ENCODE measurements at places on chromosomes 11 and 22.

DNA sequence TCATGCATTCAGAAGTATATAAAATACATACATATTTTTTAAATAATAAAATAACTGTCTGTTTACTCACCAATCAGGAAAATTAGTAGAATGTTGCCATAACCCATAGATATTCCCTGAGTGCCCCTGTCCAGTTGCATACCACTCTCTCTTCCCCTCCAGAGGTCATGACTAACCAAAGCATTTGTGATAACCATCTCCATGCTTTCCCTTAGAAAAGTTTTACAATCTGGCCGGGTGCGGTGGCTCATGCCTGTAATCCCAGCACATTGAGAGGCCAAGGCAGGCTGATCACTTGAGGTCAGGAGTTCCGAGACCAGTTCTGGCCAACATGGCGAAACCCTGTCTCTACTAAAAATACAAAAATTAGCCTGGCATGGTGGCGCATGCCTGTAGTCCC lies 33.2 kb upstream of the LDHA start:
- no peak for DNase-seq

DNA sequence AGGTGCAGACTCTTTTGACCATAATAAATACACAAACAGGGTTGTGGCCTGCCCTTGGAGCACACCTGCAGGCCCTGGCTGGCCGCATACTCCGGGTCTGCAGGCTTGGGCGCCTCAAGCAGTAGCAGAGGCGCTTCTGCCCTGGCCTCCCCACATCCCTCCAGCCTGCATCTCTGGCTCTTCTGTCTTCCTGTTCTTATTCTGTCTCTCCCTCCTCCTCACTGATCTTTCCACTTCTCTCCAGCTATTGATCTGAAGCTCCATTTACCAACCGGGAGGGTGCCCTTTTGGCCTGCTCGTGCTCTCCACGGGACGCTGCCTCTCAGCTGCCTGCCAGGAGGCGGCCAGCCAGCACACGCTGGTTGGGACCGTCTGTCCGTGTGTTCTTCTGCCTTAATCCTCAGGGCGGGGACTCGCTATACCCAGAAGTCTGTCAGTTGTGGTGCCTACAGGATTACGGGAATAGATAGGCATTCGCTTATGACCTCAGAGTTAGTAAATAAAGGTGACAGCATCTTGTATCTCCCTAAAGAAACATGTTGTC lies 5.2 kb downstream of the UPB1 start:
- no peak for DNase-seq

- no peak for DNase-seq
These were observed 59.4 kb downstream of the FBLN1 start for GRCh38 chr22:45562102-45562501.

DNA sequence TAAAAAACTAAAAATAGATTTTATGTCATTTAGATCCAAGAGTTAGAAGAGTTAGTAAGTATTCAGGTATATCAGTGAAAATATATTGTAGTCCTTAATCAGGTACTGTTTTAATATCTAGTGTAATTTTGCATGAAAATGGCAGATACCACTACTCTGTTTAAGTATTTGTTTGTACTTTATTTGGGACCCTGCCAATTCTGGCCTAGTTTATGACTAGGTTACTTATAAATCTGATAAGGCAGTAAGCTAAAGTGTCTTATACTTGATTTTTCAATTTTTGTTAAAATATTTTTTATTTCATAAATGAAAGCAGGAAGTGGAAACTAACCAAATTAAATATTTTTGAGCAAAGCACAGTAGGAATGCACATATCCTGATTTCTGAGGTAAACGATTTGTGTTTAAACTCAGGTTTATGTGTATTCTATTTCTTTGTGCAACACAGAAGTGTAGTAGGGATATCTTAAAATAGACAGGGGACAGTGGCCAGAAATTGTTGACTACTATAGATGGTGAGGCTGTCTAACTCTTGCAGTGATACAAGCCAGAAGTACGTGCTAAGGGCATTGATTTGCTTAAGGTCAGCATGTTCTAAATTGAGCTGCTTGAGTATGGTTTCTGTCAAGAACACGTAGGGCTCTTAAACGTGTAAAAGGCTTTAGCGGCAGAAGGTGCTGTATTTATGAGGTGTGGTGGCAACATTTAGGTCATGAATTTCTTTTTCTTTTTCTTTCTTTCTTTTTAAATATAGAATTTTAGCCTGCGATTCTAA lies 34.0 kb downstream of the HIPK3 start:
- peak; percentile 20 for DNase-seq

DNA sequence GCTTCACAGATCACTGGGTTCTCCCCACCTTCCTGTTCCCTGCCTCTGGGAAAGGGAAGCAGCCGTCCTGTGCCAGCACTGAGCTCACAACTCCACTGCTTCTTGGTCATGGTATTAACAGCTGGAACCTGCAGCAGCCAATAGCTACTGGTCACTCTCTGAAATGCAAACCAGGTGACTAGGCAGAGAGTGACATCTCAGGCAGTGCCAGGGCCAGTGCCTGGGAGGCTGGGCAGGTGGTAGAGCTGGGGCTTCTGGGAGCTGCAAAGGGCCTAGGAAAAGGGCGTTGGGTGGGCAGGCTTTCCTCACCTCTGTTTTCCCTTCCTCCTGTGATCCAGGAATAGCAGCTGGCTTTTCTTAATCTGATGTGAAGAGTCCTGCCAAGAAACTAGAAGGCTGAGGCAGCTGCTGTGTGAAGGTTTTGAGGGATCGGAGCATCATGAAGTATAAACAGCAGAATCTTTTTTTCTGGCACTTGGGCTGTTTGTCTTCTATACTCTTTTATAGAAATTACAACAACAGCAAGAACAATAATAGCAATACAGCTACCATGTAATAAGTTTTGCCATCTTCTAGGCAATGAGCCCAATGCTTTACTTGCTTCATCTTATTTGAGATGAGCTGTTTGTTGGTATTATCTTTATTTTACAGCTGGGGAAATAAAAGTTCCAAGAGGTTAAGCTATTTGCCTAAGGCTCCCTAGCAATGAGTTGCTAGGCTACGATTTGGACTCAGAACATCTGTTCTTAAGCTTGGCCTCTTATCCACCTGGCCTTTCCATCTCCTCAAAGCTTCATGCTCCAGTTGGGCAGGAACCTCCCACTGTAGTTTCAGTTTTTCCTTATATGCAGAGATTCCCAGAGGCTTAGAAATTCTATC lies 22.0 kb upstream of the CD44 start:
- no peak for DNase-seq

GRCh38 chr11:68037411-68038225 lies 1.2 kb upstream of the TCIRG1 start:
- no peak for DNase-seq

DNA sequence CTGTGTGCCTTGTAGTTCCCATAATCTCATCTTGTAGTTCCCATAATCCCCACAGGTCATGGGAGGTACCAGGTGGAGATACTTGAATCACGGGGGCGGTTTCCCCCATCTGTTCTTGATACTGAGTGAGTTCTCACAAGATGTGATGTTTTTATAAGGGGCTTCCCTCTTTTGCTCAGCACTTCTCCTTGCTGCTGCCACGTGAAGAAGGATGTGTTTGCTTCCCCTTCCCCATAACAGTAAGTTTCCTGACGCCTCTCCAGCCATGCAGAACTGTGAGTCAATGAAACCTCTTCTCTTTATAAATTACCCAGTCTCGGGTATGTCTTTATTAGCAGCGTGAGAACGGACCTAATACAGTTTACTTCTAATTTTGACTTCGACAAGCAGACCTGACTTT lies 14.0 kb upstream of the SMIM38 start:
- DNase-seq: no peak

DNA sequence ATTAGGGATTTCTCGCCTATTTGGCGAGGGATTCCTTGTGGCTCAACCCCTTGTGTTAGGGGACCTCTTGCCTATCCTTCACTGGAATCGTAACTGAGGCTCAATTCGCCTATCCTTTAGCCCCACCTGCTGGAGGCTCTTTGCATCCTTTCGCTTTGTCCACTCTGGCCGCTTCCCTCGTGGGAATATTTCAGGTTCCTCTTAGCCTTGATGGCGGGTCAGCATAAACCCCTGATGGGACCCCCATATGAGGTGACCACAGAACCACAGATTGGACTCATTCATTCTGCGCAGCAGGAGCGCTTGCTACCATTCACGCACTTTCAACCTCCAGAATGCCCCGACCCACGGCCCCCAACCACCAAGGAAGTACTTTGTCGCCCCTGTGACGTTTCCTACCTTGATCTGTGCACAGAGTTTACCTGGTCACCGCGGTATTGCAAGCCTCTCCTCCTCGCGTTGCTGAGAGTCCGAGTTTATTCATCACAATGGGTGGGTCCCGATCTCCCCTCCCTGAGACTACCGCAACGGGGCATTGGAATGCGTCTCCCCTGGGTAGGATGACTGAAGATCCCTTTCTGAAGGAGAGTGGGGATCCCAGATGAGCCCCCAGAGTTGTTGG lies at the start of gene OR52N2:
OR52N2 (plus strand) TSS at position 425 of the 622 bp plus-strand sequence. CDS start 11,412 bp downstream, outside the sequence.
- DNase-seq: peak; percentile 16

DNA sequence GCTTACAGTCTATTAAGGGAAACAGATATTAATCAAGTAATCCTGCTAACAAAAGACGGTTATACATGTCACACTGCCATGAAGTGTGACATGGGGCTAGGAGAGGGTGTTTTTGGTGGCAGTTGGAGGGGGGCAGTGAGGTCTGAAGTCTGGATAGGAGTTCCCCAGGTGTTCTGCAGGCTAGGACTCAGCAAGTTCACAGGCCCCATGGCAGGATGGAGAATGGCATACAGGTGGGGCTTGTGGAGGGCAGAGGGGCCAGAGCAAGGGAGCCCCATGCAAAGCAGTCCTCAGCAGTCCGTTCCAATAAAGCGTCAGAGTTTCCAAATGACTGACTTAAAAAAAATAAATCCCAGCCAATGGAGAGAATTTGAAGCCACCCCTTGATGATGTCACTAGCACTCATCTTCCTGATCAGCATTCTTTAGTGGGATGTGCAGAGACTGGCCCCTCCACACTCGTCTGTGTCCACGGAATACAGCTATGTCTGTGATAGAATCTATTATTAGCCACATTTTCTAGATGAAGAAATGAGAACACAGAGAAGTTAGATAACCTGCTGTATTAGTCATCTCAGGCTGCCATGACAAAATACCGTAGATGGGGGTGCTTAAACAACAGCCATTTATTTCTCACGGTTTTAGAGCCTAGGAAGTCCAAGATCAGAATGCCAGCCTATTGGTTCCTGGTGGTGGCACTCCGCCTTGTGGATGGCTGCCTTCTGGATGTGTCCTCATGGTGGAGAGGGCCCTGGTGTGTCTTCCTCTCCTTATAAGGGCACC lies 32.6 kb downstream of the PRDM11 start:
- DNase-seq: no peak

DNA sequence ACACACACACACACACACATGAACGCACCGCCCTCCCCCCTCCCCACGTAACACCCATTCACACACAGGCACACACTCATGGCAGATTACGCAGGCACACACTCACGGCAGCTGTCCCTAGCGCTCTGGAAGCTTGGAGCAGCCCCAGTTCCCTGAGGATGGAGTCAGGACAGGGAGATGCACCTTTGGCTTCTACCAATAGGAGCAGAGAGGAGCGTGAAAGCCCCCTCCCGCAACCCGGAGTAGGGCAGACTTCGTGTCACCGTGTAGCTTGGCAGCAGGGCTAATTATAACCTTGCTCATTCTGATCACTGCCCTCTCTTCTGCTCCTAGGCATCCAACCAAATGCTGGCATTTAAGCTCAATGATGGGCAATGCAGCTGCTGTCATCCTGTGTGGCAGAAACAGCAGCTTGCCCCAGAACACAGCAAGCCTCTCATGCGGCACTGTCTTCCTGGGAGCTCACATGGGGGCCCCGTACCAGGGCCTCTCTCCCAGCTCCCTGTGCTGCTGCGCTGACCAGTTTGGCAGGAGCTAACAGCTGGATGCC lies 31.9 kb downstream of the ANKK1 start:
- no peak for DNase-seq

DNA sequence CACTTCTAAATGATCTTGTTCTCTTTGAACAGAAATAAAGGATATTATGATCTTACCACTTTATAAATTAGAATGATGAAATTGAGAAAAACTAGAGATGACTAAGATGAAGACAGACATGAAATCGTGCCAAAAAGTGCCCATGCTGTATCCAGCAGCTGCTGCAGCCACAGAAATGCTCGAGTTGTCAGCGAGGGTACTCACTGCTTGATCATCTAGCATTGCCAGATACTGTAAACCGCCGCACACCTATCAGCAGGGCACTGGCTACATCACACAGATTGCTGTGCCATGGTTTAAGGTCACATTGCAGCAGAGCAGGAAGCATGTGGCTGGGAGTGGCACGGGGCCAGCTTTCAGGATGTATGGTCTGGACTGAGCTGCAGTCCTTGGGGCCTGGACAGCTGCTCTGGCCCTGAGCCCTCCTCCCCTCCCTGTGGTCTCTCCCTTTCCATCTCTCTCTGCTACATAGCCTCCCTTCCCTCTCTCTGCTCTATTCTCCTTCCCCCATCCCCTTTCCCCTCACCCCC lies 51.0 kb upstream of the SEPTIN5 start:
- no peak for DNase-seq

DNA sequence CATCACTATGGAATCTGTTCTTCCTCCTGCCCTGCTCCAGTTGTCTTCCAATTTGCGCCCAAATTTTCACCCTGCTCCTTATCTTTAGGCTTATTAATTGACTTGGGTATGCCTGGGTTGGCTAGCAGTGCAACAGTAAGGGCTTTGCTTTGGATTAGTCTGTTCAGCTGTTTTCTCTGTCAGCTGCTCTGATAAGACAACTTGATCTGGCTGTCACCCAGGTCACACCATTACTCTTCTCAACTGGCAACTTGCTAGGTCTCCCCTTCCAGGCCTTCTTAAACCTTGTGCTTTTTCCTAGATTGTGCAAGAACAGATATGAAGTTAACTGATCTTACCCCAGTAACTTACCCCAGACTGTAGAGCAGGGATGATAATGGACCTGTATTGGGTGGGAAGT lies 357.8 kb upstream of the LARGE1 start:
- no peak for DNase-seq

DNA sequence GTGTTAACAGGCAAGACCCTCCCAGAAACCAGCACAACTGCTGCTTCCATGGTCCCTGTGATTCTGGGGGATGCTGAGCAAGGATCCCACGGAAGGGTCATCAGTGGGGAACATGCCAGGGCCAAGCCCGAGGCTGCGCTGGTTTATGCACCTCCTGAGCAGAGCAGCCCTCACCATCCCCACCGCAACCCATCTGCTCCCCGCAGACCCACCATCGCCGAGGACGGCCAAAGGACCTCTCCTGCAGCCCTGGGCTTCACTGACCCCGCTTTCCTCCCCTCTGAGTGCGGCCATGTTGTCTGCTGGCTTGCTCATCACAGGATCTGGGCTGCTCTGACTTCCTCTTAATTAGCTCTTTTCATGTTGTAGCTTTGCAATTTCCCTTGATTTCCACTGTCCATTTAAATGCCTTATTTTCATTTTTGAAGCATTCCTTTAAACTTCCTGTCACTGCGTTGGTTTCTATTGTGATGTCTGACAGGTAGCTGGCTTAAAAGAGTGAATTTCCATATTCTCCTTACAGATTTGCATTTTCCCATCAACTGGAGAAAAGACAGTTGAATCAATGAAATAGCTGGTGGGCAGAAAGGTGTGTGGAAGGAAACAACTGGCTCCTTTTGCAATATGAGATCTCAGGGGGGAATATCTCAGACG lies 14.9 kb downstream of the TP53AIP1 start:
- no peak for DNase-seq

GRCh38 chr11:83600661-83601060 lies 314.5 kb upstream of the CCDC90B start:
- no peak for DNase-seq
